Muscle of leg (tissue), 16 donors: ENCODE measurements at places on chromosomes 6 and 20. TPM values are rescaled to one million over a fixed set of nuclear protein-coding genes. Genes with fewer than 3 reads are reported as not detected.

DEFB132 gene
- polyA plus RNA-seq, result not detected

CYB5R4 gene
- polyA plus RNA-seq, result 10.8 TPM

PTGIS gene
- 31.3 TPM for polyA plus RNA-seq

SEL1L2 gene
- polyA plus RNA-seq, result not detected

CDH4 gene
- polyA plus RNA-seq, result 1.4 TPM

MYCT1 gene
- polyA plus RNA-seq, result 21.3 TPM

EMILIN3 gene
- 72.4 TPM for polyA plus RNA-seq

SNX14 gene
- 42.0 TPM for polyA plus RNA-seq

TP53INP2 gene
- polyA plus RNA-seq, result 8.9 TPM

UBE2J1 gene
- polyA plus RNA-seq, result 43.9 TPM

DNA sequence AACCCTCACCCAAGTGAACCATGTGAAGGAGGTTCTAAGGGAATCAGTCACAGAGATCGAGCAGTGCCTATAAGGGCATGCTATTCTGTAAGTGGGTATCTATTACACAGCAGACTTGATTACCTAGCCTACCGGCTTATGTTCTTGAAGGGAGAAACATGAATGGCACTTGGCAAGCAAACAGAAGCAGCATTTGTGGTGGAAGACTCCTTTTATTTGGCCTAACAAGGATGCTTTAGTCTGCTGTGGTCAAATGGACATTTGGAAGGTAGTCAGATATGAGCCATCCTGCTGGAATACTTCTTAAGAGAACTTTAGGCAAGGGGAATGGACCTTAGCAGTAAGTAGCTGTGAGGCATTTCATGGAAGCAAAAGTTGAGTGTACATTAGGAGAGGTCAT is 126.3 kb downstream of the COL12A1 start:
- no peak for DNase-seq

DNA sequence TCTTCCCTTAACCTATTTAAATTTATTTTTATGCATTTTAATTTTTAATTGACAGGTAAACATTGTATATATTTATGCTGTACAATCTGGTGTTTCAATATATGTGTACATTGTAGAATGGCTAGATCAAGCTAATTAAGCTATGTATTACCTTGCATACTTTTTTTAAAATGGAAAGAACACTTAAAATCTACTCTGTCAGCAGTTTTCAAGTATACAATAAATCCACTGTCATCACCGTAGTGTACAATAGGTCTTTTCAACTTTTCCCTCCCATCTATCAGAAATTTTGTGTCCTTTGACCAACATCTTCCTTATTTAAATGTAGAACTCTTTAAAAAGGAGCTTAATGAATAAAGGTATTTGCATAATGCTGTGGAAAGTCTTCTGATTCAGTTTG is 27.6 kb downstream of the RPS12 start:
- no peak for DNase-seq

- peak; percentile 12 for DNase-seq
Measured at GRCh38 chr20:33914919-33915318, 78.8 kb upstream of the RALY start.

DNA sequence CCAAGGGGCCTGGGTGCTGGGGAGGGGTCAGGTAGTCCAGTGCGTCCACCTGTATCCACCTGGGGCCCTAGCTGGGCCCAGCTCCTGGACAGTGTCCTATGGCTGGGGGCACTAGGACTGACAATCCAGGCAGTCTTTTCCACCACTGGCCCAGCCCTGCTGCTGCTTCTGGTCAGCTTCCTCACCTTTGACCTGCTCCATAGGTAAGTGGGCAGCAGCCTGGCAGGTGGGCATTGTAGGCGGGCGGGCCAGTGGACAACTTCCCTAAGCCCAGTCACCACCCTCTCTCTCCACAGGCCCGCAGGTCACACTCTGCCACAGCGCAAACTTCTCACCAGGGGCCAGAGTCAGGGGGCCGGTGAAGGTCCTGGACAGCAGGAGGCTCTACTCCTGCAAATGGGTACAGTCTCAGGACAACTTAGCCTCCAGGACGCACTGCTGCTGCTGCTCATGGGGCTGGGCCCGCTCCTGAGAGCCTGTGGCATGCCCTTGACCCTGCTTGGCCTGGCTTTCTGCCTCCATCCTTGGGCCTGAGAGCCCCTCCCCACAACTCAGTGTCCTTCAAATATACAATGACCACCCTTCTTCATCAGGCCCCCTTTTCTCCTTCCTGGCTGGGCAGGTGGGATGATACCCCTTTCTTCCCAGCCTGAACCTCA is 584 bp downstream of the C20orf141 start:
- no peak for DNase-seq

GRCh38 chr6:33654831-33655554 is 33.9 kb downstream of the ITPR3 start:
- DNase-seq, result peak; percentile 69

DNA sequence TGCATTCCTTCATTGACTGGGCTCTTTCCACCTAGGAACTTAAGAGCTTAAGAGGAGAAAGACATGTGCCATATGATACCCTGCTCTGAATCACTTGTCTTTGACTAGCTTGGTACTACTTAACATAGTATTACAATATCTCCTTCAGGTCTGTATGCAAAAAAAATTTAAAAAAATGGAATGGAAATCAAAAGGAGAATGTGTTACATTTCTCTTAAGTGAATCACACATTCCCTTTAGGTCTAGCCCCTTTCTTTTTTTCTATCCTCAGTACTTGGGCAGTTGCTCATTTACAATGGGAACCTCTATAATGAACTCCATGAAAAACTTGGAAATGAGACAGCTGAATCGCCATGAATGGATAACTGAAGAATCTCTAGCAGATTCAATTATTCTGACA is 53.8 kb downstream of the SLC35F1 start:
- DNase-seq, result no peak

DNA sequence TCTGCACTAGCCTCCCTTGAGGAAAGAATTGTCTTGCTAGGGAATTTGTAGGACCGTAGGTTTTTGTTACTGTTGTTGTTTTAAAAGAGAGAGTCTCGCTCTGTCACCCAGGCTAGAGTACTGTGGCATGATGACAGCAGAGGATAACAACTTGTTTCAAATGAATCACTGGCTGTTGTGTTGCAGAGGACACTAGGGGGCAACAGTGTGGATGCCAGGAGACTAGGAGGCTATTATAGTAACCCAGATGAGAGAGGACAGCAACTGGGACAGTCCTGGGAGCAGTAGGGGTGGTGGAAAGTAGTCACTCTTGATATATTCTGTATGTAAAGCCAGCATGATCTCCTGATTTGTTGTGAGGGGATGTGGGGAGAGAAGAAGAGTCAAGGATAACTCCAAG is 41.8 kb upstream of the LAMA4 start:
- no peak for DNase-seq

DNA sequence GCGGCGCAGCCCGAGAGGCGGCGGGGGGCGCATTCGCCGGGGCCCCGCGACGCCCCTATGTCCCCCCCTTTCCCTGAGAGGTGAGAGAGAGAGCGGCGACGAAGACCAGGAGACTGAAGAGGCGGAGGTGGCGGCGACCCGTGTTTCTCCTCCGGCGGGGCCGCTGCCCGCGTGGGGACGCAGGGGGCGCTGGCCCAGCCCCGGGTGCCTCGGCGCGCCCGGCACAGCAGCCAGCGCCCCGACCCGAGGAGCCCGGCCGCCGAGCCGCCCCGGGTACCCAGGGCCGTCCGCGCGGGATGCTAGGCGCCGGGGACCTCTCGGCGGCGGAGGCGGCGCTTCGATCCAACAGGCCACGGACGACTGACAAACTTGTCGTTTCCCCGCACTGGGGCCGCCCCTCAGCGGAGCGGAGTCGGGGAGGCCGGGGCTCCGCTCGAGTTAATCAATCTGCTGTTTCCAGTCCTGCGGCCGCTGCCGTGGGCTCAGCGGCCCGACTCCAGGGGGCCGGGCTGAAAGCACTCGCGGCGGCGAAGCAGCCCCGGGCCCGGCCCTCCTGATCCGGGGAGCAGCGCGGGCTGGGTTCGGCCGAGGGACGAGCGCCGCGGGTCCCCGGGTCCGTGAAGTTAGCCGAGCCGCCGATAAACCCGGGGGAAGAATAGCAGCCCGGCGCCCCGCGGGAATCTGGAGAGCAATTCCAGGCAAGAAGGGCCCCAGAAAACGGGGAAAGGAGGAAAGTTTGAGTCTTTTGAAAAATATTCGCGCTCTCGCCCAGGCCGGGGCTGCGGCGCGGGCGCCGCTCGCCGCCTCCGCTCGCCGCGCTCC is 631 bp downstream of the MDGA1 start:
- DNase-seq, result peak; percentile 50

DNA sequence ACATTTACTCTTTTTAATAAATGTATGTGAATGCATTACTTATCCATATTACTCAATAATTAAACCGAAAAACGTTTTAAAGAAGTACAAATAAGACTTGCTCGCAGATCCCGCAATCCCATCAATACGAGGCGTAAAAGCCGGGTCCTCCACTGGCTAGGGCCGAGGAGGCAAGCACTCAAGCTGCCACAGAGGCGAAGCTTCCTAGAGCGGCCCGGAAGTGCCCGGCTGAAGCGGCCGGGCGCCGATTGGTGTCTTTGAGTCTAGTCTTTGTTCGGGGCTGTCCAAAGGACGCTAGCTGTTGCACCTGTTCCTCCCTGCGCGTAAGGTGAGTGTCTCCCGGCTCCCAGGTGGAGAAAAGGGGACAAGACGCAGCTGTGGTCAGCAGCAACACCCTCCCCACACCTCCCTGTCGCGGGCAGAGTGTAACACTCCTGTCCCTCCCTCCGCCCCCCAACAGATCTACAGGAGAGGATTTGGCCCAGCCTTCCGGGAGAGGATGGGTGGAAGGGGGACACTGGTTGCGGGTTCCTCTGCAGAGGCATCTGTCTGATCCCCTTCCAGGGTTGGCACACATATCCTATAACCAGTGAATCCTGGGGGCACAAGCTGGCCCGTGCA is at the start of gene ZSCAN16:
Gene ZSCAN16 (plus strand): TSS at position 260 of the 621 bp plus-strand sequence. CDS start 835 bp downstream, outside the sequence.
- DNase-seq, result peak; percentile 92

DNA sequence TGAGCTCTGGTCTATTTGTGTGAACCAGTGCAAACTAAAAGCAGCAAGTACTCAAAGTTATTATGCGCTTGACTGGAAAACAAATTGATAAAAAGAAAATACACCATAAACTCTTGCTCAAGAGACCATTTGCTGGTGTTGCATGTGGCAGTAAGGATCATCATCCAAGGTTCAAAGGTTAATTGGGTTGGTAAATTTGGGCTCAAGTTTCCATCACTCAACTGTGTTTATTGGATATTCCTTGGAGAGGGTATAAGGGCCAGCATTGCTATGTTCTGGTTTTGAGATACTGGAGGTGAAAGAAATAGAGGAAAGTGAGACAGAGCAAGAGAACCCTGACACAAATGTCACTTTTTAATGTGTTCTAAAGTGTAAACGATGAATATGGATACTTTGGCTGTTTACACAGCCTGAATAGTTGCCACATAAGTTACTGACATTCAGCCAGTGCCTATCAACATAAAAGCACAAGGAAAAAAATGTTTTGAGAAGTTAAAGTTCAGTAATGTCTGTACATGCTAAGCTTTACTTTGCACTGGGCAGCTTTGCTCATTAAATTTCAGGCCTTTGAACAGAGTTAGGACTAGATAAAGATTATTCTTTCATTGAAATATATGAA is 736.1 kb downstream of the HDGFL1 start:
- no peak for DNase-seq

- no peak for DNase-seq
Measured at GRCh38 chr6:158492881-158493280, 67.0 kb upstream of the TMEM181 start.

- no peak for DNase-seq
Measured at GRCh38 chr6:72080260-72080941, 194.1 kb downstream of the RIMS1 start.

- DNase-seq, result no peak
Measured at GRCh38 chr20:58349570-58349969, 39.5 kb upstream of the VAPB start.

DNA sequence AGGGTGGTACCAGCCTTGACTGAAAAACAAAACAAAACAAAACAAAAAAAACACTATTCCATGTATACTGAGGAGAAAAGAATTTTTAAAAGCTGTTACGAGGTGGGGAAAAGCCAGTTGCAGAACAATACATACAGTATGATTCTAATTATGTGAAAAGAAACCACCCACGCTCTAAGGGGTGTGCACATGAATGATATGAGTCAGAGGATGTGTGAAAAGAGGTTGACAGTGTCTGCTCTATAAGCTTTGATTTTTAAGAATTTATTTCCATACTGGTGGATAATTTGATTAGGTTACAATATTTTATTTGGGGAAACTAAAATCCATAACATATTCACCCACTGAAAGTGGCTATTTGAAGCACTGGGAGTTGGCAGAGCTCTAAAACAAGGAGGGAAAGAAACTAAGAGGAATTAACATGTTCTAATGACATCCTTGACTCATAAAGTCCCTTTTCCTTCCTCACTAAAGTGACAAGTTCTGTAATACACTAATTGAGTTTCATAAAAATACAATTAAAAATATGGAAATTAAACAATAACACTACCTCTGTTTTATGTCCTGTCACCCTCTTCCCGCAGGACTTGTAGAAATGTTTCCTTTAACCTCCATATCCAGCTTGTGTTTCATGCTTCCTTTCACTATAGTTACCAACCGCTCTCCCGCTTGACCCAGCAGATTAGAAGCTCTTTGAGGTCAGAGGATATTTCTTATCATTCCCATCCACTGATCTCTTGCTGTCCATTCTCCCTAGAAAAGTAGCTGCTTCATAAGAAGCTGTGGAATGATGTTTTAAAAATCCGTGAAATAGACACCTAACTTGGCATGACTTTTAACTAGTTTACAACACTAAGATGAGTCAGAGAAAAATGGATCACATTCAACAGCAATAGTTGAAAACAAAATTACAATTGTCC is 118.6 kb upstream of the CCDC28A start:
- DNase-seq, result peak; percentile 16
